ENCODE measurements at places on chromosomes 6 and 20.

GRCh38 chr6:157838718-157839430 is 15.8 kb downstream of the SNX9 start:
- DNase-seq = no peak

DNA sequence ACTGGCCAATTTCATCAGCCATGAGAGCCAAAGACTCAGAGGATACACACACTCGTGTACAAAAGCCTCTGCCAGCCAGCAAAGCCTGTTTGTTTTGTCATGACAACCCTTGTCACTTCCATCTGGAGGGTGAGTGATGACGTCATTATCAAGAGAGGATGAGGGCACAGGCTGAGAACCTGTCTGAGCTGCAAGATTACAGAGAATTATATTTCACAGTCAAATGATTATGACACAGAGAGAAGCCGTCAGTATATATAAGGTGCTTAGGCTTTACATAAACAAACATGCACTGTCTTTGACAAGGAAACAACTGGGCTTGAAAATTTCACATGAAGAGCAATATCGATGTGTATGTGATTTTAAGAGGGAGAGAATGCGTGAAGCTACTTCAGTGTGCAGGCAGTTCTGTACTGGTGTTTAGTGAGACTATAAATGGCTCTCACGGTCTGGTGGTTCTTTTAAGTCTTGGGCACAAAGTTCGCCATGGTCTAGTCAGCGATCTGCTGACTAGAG is 36.5 kb upstream of the BCLAF1 start:
- no peak for DNase-seq

- DNase-seq = no peak
These were observed 2.1 kb upstream of the ZBTB12 start for GRCh38 chr6:31903957-31904356.

- no peak for DNase-seq
These were observed 8.3 kb downstream of the CHMP4B start for GRCh38 chr20:33819456-33819855.

- DNase-seq = no peak
These were observed 547 bp downstream of the SAMD5 start for GRCh38 chr6:147508866-147509608.

- DNase-seq = no peak
These were observed 21.4 kb upstream of the PRDM1 start for GRCh38 chr6:106064756-106065155.

- no peak for DNase-seq
These were observed 25.0 kb downstream of the POLR1C start for GRCh38 chr6:43541774-43542471.

DNA sequence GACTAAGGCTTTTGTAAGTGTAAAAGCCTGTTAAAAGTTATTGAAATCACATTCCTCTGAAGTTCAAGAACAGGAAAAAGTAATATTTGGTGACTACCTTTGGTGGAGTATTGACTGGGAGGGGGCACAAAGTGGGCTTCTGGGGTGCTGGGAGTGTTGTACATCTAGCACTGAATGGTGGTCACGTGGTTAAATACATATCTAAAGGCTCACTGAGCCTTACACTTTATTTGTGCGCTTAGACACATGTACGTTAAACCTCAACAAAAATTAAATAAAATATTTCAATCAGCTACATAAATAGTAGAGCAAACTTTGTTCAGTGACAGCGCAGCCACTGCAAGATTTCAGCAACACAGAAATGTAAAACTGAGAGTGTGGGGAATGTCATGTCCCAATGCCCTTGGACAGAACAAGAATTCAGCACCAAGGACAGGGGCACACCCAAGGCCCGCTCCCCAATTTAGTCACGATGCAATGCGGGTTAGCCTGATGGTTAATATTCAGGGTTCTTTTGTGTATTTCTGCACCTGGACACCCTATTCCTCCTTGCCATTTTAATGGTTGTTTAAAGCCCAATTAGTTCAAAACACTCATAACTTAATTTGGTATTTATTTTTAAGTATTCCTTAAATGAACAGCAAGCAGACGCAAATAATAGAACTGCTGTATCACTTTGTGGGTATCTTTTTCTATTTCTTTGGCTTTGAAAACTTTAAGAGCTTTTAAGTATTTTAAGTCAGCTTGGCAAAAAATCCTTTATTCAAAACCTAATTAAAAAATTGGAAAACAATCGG is 37.4 kb downstream of the ANGPT4 start:
- no peak for DNase-seq

DNA sequence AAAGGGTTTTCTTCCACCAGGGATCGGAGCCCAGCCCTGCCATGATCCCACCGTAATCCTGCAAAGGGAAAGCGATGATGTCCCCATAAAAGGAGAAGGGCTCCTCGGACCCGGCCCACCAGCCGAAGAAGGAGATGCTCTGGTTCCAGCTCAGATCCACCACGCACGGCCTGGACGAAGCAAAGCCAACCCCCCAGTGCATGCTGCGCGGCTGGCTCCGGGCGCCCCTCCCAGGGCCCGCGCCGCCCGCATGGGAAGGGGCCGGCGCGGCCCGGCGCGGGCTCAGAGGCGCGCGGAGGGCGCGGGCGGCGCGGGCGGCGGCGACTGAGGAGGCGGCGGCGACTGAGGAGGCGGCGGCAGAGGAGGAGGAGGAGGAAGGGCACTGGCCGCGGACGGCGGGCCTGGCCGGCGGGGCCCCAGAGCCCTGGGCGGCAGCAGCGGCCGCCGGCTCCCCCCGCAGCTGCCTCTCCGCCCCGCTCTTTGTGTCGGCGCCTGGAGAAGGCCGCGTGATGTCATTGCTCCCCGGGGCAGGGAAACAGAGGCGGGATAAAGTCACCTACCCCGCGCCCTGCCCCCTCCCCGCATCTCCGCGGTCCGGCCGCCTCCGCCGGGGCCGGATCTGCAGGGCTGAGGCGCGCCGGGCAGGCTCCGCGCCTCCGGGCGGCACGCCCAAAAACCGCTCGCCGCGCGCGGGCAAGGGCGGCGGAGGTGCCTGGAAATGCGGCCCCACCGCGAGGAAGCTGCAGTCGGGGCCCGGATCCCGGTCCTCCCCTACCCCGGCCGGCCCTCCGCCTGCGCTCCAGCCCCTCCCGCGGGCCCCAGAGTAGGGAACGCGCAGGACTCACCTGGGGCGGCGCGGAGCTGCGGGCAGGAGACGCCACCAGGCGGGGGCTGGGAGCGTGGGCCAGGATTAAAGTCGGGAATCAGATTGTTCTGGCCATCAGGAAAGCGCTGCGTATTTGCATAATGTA is at the start of gene FAXC:
TSS of gene FAXC (minus strand) at position 504 of the 971 bp plus-strand sequence. CDS start at position 202, 302 bp downstream.
- DNase-seq = peak; percentile 15

DNA sequence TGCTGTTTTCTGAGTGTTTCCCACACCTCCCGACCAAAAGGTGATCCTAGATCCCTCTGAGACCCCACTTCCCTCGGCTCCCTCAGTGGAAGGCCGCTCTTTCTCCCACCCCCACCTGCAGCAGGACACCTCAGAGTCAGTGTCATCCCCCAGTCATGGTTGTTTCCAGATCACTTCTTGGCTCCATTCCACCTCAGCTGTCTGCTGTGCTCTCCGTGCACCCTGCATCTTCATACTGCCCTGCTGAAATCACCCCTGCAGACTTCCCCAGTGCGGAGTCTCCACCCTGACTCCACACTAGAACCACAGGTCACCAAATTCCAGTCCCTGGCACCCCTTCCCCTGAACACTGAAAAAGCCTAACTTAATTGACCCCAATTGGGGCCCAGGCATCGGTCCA is 255.1 kb upstream of the CDYL start:
- DNase-seq = no peak

GRCh38 chr6:83514866-83515466 is 2.6 kb downstream of the PRSS35 start:
- no peak for DNase-seq

DNA sequence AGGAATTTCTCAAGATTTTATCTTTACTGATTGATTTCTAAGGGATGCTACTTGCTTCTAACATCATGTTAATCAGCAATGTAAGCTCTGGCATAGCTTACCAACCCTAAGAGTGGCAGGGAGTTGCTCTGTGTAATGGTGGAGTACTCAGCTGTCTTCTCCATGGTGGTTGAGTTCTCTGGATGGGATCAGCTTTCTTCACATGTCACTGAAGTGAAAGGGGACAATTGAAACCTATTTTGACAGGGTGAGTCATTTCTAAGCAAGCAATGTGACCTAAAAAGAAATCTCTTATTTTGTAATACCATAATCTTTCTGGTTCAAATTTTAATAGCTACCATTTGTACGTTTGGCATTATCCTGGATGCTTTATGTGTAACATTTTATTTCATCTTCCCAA is 430.4 kb downstream of the GJA1 start:
- DNase-seq = no peak

- no peak for DNase-seq
These were observed 4.9 kb upstream of the FAM83C start for GRCh38 chr20:35297155-35297554.

Measured in activated naive CD8-positive, alpha-beta T cell treated with anti-CD3 and anti-CD28 coated beads for 36 hours (primary cell).